Right lung (tissue), 10 donors: ENCODE measurements at places on chromosomes 11 and 22. TPM values are rescaled to one million over a fixed set of nuclear protein-coding genes. Genes with fewer than 3 reads are reported as not detected.

The APOL6 gene
- polyA plus RNA-seq: 7.4 TPM

The RFPL2 gene
- not detected for polyA plus RNA-seq

The SLCO2B1 gene
- polyA plus RNA-seq: 27.8 TPM

The CASP1 gene
- polyA plus RNA-seq: 25.2 TPM

The SCUBE1 gene
- polyA plus RNA-seq: 3.1 TPM

The CHRNA10 gene
- polyA plus RNA-seq: 1.7 TPM

The ARHGAP42 gene
- polyA plus RNA-seq: 36.7 TPM

The PKP3 gene
- polyA plus RNA-seq: 9.5 TPM

DNA sequence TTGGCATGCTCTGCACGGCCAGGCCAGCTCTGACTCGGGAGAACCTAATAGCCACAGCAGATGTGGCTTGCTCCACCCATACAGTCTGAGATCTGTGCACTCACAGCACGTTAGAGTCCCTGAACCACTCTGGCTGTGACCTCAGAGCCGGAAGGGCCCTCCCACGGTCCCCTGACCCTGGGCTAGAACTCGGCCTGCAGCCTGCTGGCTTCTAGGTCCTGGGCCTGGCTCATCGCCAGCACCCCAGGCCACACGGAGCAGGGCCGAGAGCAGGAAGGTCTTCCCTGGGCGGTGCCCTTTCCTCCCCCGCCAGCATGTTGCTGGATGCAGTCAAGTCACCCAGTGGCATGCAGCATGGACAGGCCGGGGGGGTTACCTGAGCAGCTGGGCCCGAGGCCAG, 35.3 kb upstream of the TTLL12 start:
- DNase-seq: no peak

GRCh38 chr11:99979042-99979441, 708.0 kb upstream of the ARHGAP42 start:
- DNase-seq: no peak

- peak; percentile 23 for DNase-seq
These were observed 8.9 kb downstream of the TTC17 start for GRCh38 chr11:43367382-43368178.

DNA sequence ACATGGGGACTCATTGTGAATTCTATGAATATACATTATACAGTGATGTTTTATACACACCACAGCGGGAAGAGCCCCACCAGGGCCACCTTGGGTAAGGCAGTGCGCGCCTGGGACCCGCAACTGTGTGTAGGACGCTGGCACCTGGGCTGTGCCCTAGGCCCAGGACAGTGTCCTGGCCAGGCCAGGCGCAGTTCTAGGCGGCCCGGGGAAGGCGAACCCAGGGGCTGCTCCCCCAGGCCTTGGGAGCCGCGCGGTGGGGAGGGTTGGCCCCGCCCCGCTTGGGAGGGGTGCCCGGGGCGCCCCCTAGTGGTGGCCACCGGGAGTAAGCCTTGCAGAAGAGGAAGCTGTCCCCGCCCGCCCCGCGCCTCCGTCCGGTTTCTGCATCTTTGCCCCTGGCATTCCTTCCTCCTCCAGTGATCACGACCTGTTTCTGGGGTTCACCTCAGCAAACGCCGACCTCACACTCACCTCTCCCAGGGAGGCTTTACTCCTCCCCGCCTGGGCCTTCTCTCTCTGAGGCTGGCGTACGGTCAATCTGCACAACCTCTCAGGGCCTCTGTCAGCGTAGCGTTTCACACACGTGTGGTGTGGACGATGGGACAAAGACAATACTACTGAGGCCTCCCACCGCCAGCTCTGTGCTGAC, 9.5 kb upstream of the EHD1 start:
- peak; percentile 63 for DNase-seq

- DNase-seq: no peak
These were observed 40.4 kb downstream of the RCN1 start for GRCh38 chr11:32131321-32131720.

DNA sequence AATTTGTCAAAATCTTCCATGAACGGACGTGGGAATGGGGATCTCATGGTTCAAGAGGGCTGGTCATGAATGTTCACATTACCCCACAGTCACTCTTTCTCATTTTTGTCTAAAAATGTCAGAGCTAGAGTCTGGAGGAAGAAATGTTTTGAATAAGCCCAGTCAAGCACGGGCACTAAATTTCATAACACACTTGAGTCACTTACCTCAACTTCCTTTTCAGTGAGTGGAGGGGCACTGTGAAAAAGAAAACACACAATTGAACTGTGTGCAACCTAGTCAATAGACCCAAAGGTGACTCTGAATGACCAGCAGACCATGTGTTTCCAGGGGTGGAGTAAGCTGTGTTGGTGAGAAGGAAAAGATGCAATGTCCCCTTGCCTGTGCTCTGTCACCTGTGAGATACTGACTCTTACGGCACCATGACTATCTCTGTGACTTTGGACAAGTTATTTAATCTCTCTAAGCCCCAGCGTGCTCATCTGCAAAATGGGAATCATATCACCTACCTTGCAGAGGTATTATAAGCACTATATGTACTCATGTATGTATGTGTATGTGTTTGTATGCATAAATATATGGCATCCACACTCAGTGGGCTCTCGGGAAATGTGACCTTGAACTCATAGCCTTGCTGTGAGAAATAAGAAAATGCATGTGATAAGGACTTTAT, 38.2 kb upstream of the LYVE1 start:
- no peak for DNase-seq

DNA sequence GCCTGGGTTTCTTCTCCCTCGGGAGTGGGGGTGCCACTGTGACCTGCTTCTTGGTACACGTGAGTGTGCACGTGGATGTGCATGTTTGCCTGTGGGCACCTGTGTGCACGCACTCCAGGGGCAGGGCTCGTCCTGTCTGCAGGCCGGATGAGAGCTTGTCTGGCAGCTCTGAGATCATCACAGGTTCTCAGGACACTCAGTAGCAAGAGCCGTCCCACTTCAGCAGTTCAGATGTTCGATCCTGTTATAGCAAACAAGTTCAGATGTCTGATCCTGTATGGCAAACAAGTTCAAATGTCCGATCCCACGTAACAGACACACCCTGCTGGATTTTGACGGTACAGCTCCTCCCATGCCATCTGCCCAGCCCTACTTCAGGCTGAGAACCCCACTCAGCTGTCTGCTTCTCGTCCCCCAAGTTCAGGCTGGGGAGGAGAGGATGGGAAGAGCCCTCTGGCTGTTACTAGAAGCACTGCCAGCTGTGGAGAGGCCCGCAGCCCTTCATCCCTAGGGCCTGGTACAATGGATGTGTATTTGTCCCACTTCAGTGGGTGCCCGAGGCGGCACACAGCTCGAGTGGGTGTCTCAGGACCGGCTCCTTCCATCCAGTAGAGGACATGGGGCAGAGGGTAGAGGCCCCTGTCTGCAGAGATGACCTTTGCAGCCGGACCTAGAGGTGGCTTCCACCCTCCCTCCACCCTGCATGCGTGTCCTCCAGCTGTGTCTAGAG, 1126.9 kb downstream of the BRD1 start:
- no peak for DNase-seq

DNA sequence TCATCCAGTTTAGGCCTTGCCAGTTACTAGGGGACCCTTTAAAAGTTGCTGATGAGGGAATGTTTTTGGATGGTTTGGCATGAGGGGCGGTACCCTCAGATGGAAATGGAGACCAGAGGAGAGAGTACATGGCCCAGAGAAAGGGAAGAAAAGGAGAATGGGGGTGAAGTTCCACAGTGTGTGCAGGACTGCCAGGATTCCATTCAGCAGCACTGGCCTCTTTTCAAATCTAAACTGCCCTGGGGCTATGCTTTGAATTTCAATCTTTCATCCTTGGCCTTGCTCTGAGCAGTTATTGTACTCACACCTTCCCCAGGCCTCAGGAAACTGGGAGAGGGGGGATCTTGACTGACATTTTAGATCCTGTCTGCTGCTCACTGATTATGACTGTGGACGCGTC, 3.0 kb downstream of the SLC3A2 start:
- DNase-seq: no peak

- no peak for DNase-seq
These were observed 608.6 kb upstream of the KIRREL3 start for GRCh38 chr11:127609025-127609773.

DNA sequence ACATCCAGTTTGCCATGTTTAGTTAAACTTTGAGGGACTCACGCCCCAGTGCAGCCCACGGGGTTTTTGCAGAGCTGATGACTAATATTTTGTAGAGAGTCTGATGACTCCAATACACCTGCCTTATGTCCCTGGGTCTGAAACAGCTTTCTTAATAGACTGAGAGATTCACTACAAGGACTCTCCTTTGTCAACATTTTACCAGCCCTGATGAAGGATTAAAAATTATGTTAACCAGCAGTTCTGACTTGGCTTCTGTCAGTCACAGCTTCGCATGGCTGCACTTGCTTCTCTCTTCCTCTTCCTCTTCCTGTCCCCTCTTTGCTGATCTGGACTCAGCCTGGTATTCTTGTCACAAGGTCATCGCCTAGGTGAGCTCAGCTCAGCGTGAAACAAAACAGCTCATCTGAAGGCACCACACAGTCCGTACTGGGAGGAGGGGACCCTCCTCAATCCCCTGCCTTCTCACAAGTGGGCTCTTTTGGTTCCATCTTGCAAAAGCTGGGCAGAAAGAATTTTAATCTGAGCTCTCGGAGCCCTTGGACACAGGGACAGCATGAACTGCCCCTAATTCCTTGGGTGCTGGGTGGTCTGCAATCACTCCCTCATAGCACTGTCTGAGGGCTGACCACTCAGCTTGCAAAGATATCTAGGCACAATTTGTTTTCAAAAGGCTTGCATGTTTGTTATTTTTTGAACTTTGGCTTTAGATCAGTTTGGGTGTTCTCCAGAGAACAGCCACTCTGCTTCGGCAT, 38.1 kb upstream of the POU2AF1 start:
- no peak for DNase-seq

DNA sequence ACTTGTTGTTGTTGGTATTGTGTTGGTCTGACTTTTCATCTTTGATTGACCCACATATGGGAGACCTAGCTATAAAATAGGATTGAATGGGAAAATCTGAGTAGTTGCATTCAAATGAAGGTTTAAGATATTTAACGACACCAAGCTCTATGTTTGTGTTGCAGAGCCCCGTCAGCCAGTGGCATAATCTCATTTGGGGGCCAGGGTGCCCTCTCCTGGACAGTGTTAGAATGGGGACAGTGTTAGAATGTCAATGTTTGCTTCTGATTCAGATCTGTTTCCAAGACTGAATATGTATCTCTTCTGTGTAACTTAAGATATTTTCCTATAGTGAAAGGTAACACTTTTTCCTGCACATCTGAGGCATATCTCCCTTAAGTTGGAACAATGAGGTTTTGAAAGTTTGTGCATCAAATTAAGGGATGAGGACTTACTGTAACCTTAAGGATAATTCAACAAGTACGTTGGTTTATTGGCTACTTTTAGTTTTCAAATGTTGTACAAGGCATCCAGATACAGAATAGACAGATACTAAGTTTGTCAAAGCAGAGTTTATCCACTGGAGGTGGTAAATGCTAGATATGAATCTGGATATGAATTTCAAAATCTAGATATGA, 5.3 kb upstream of the OR52M1 start:
- DNase-seq: peak; percentile 16

GRCh38 chr11:27018902-27019529, 21.6 kb upstream of the BBOX1 start:
- no peak for DNase-seq

DNA sequence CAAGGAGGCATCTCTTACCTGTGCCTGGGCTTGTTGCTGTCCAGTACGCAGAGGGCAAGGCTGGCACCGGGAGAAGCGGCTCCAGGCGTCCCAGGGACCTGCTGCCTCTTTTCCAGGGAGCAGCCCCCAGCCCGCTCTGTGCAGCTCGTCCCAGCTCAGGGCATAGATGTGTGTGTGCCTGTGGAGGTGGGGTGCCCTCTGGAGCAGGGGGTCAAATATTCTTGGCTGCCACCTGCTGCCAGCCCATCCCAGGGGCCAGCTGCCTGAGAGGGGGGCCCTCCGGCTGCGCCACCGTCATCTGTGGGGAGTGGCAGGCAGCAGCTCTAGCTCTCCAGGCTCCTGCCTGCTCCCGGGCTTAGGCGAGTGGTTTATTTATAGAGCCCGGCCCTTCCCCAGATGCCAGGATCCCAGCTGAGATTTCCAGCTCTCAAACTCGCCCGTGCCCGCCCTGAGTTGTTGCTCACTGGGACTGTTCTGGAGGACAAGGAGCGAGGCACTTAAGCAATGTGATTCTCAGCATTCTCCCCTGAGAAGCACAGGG, 87.5 kb downstream of the RTL6 start:
- no peak for DNase-seq

DNA sequence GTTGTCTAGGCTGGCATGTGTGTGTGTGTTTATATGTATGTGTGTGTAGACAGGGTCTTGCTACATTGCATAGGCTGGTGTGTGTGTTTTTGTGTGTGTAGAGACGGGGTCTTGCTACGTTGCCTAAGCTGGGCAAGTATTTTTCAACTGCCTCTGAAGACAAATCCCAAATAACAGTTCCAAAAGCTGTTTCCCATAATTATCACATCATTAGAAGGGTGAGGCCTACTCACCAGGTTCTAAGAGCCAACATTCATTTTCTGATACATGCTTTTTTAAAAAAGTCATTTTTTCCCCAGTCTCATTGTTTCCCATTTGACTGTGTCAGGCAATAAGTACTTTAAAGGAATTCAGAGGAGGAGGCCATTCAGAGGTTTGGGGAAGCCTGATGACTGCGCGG, 22.8 kb downstream of the SAA1 start:
- DNase-seq: peak; percentile 34
